ENCODE measurements at places on chromosomes 3 and 15.

GRCh38 chr3:64988188-64988587 lies 300.4 kb upstream of the ADAMTS9 start:
- DNase-seq = no peak

DNA sequence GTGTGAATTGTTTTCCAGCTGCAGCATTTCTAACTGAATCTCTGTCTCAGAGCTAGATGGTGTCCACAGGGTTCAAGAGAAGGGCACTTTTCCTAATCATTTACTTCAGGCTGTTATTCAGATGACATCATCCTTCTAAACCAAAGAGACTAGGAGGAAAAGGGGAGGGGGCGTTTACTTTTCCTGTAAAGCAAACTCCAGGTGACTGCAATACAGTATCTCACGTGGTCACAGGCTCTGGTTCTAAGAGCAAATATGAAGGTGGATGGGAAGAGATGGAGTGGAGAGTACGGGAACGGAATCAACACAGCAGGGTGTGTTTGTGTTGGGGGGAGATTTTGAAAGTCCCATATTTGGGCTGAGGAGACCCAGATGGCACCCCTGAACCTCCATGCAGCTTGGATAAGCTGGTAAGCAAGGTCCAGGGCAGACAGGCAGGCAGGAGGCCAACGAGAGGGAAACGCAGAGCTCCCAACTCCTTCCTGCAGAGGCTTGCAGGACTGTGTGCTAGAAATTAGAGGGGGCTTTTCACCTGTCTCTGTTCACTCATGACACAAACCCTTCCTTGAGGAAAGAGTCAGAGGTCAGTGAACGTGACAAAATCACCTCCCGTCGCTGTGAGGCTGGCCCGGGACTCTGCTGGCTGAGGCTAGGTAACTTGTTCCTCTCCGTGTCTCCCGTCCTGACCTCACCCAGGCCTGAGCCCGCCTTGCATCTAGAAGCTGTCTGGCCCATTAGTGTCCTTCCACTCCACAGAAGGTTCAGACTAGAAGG lies 151.2 kb downstream of the OPA1 start:
- DNase-seq = no peak

DNA sequence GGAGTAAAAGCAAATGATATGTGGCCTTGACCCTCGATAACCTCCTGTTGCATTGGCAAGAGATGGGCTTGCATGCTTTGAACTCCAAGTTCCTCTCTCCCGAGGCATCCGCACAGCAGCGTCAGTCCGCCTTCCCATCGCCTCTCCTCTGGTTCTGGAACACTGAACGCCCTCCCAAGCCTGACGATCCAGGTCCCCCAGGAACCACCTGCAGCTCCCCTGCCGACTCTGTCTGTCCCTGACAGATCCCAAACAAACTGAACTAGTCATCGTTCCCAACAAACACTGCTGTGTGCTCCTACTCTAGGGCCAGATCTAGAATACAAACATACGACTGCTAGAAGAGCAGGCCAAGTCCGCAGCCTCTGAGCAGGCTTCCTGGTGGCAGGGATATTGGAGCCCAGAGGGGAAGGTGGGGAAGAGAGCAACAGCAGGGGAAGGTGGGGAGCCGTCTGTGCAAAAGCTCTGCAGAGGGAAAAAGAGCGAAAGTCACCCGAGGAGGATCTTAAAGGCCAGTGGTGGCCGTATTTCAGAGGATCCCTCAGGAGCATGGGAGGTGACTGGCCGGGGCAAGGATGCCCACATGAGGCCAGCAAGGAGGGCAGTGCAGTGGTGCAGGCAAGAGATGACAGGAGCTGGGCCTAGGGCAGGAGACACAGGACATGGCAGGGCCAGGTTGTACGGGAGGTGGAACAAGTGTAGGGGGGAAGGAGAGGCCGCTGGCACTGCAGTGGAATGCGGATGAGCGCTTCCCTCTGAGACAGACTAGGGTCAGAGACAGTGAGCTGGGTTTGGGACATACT lies 50.8 kb downstream of the PCSK6 start:
- DNase-seq = no peak

DNA sequence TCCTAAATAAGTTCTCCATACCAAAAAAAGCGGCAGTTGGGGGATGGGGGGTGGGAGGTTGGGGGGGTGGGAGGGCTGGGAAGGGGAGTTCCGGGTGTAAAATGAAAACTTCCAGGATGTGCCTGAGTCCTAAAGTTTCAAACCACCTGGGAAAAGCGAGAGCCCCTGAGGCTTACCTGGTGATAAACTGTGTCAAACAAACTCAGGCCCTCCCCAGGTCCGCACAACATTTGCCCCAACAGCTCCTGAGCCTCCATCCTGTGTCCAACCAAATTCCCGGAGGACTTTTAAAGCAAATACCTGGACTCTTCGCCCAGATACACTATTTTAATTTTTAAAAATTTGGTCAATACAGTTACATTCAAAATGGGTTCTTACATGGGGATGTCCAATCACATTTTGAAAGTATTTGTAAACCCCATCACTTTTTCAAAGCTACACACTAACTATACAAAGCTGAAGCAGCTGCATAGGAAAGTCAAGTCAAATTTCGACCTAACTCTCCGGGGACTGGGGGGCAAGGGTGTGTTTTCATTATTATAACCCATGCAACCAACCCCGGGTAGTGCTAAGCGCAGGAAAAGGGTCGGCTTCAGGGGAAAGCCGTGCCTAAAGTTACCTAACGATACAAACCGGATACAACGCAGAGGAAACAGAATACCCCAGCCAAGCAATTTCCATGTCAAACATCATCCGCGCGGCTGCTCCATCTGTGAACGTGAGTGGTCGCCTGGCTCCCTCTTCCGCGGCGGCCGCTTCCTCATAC lies 685 bp upstream of the FOXB1 start:
- no peak for DNase-seq

- no peak for DNase-seq
Observed at GRCh38 chr15:56307180-56307579, 58.0 kb upstream of the TEX9 start.
